ENCODE measurements at places on chromosomes 12 and 14.
A peak's percentile ranks its signal among the peaks of the same experiment; 100 is the strongest.

DNA sequence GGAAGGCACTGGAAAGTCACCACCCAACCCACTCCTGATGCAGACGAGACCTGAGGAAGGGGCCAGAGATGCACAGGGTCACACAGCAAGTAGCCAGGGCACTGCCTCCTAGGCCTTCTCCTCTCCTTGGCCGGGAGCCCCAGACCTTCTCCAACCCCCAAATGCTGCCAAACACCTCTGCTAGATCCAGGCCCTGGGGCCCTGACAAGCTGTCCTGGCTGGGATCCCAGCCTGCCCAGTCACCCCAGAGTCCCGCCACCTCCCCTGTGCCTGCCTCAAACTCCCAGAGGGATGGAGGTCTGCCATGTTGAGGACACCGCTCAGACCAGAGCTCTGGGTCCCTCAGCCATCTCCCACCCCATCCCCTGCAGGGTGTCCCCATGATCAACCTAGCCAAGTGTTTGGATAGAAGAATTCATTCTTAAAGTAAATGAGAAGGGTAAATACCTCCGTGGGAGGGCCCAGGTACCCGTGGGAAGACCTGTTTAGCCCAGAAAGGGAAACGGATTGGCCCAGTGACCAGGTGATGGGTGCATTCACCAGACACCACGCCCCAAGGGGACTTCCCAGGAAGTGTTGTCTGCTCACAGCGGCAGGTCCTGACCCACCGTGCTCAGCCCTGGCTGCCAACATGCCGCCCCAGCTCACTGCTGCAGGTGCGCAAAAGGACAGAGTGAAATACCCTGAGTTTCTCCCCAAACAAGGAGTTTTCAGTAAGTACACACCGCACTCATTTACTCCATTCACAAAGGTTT is 4.6 kb upstream of the DIO3 start:
- DNase-seq, result no peak

GRCh38 chr12:46237371-46238045 is 31.3 kb downstream of the SLC38A1 start:
- DNase-seq, result no peak

DNA sequence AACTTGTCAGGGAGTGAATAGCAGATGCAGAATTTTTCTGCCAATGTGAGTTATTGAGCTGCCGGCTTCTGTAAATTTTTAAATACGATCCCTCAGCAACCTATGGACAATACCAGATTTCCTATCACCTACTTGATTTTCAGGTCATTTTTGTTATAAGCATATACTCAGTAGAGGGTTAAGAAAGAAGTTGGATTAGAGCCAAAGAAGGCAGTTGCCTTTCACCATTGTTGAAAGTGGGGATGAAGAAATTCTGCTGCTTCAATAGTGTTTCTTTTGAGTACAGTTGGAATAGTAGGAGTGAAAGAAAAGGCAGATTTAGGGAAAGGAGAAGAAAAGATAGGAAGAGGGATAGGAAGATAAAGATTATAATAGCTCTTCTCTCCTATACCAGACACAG is 197.1 kb downstream of the ATP23 start:
- no peak for DNase-seq

- no peak for DNase-seq
Measured at GRCh38 chr12:54959291-54960018, 25.1 kb downstream of the TESPA1 start.

GRCh38 chr12:25553098-25553497 is at the start of gene LMNTD1:
TSS of gene LMNTD1 (minus strand) at chr12:25553283. CDS start at chr12:25552959, 324 bp downstream.
- no peak for DNase-seq

DNA sequence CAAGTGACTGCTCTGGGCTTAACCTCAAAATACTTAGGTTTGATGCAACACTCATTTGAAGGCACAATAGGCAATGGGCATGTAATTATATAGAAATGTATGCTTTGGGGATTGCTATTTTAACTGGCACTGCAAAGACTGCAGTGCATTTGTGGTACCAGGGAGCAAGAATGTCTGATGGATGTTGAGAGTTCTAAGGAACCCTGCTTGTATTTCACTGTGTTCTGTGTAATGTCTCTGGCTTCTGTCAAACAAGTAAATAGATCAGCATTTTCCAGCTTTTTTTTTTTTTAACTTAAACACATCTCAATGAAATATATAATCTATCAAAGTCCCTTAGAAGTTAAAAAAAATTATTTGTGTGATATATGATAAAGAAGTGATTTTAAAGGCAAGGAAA is 94.8 kb upstream of the ATP2B1 start:
- no peak for DNase-seq

DNA sequence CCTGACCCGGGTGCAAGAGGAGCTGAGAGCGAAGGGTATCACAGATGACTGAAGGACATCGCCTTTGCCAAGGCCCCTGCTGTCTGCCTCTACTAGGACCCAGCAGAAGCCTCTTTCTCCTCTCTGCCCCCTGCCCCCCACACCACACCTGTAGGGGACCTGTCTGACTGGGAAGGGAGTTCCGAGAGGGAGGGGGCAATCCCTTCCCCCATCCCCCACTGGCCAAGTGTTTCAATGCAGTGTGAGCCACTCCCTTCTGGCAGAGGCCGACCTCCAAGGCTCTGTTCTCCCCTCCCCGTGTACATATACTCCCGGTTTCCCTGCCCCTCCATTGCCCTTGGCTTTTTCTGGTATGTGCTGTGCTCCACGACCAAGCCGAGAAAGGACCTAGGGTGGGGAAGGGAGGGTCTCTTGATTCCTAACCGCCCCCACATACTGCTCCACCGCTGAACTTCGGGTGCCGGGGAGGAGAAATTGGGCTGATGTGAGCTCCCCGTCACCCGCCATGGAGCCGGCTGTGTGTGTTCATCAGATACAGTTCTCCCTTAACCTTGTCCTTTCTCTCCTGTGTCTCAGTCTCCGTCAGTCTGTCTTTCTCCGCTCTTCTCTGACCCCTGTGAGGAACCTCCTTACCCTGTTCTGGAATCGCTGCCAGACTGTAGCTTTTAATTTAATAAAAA is 2.0 kb upstream of the ARHGEF25 start:
- DNase-seq, result no peak

GRCh38 chr12:22672951-22673350 is 48.0 kb downstream of the ETNK1 start:
- DNase-seq, result no peak

GRCh38 chr12:106085213-106085612 is 53.5 kb downstream of the NUAK1 start:
- DNase-seq, result no peak

DNA sequence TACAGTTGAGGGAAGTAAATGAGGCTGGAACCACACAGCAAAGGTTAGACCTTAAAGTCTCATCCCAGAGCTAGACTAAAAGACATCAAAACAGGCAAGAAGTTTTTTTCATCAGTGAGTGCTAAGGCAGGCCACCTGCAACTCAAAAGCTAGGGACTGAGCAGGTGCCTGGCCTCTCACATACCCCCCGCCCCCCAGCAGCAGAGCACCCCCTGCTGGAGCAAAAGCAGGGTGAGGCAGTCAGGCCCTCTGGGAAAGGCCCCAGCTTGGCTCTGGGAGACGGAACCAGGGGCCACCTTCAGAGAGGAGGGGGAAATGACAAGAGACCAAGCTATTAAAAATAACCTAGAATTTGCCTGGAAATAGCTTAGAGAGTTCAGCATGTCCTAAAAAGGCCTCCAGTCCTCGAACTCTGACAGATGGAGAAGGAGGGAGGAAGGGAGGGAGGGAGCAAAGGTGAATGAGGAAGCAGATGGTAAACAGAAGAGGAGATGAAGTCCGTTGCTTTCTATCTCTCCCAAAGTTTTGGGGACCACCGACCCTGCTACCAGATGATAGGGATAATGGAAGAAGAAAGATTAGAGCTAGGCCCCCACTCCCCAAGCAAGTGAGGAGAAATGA is 1.8 kb downstream of the ITGA7 start:
- DNase-seq, result no peak

DNA sequence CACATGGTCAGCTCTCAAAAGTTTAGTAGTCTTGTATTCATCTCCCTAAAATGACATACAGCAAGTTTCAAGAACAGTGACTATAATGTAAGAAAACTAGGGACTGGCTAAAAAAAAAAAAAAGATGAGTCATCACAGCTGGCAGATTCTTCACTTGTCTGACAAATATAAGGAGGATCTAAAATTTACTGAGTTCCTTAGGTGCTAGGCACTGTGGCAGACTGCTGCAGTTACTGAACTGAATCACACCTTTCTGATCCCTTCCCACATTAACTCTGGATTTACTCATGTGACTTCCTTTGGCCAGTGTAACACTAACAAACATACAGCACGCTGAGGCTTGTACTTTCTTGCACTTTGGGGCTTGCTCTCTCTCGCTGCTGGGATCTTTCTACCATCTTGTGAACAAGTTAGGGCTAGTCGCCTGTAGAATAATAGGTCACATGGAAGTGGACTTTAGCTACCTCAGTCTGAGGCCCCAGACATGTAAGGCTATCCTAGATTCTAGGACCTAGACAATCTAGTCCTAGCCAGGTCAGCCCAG is 32.1 kb downstream of the BAZ1A start:
- no peak for DNase-seq

GRCh38 chr12:1920971-1921370 is 2.5 kb upstream of the CACNA2D4 start:
- no peak for DNase-seq

DNA sequence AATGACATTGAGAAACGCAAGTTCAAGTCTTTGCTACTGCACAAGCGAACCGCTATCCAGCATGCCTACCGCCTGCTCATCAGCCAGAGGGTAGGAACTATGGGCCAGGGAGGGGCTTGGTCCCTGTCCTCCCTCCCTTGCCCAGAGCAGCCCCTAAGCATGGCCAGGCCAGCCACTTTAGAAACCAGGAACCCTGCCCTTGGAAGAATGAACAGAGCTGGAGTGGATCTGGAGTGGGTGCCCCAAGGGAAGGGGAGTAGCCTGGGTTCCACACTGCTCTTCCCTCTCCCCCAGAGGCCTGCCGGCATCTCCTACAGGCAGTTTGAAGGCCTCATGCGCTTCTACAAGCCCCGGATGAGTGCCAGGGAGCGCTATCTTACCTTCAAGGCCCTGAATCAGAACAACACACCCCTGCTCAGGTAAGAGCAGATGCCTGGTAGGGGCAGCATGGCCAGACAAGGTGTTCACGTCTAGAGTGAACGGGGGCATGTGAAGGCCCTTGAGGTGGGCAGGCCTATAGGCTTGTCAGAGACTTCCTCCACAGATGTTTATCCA is 55.8 kb downstream of the TPCN1 start:
- DNase-seq, result no peak

- no peak for DNase-seq
Measured at GRCh38 chr14:72780751-72781150, 113.2 kb downstream of the DPF3 start.

GRCh38 chr12:64082866-64083268 is 139.2 kb downstream of the KICS2 start:
- DNase-seq, result no peak

- DNase-seq, result no peak
Measured at GRCh38 chr12:124576061-124576650, 8.7 kb upstream of the NCOR2 start.

DNA sequence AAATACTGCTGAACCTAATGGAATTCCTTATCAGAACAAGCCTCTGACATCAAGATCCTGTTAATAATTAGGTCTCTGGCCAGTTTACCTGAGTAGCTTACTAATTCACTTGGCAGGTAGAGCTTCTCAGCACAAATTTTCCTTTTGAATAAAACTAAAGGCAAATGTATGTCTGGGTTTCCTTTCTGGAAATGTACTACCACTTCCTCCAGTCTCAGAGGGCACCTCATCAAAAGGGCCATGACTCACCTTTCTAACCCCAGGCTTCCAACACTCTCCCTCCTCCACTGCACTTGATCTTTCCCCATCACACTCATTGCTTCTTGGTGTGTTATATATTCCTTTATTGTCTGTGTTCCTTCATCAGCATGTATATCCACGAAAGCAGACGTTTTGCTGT is 90.5 kb downstream of the SLC2A13 start:
- DNase-seq, result no peak

- DNase-seq, result peak; percentile 83
Measured at GRCh38 chr14:23306412-23307145, at the start of gene BCL2L2. TSS of gene BCL2L2 (plus strand) at chr14:23306833. CDS start at chr14:23307768, 935 bp downstream.

GRCh38 chr12:14768823-14769405 is 34.4 kb downstream of the WBP11 start:
- no peak for DNase-seq

GRCh38 chr12:4116251-4117111 is 157.1 kb upstream of the CCND2 start:
- DNase-seq, result no peak

- DNase-seq, result no peak
Measured at GRCh38 chr12:30870491-30871265, 55.9 kb upstream of the TSPAN11 start.

GRCh38 chr12:118964988-118965387 is 16.4 kb upstream of the SRRM4 start:
- no peak for DNase-seq

DNA sequence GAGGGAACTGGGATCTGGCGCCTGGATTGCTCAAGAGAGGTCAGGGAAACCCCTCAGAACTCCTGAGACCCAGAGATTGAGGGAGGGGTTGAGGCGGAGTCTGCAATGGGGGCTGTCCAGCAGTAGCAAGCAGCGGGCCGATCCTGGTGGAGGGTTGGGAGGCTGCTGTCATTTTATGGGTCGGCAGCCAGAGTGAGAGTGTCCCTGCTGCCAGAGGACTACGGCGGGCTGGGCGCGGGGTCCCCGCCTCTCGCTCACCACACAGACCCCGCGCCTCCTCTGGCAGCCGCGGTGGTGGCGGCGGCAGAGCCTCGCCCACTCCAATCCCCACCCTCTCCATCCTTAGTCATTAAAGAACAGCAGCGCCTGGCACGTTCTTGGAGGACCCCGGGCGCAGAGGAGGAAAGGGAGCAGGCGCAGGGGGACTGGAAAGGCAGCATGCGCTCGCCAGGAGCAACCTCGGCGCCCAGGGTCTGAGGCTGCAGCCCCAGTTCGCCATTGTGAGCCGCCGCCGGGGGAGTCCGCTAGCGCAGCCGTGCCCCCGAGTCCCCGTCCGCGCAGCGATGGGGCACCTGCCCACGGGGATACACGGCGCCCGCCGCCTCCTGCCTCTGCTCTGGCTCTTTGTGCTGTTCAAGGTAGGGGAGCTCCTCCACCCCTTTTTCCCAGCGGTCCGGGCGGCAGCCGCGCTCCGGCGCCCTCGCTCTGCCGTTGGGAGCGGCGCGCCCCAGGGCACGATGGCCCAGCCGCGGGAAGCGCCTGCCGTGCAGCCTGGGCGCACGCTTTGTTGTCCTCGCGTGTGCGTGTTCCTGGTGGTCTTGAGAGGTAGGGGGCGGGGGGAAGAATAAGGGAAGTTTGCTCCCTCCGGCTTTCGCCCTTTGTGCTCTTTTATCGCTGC is at the start of gene PTPRO:
Gene PTPRO (plus strand): TSS at position 345 of the 898 bp plus-strand sequence.
- no peak for DNase-seq

DNA sequence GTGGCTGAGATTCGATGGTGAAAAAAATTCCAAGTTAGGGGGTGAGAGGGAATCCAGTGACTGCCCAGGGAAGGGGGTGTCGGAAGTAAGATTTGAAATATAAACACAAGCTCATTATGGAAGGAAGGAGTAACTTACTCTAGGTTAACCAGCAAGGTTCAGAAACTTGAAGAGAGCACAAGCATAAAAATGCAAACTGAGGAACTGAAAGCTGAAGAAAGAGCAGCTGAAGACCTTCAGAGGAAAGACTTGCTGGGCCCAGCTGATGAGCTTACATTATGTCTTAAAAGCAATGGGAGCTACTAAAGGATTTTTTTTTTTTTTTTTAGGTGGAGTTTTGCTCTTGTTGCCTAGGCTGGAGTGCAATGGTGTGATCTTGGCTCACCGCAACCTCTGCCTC is 189.7 kb upstream of the GRIN2B start:
- no peak for DNase-seq

- no peak for DNase-seq
Measured at GRCh38 chr14:101499513-101499912, 61.8 kb upstream of the DIO3 start.
